Stimulated activated CD8-positive, alpha-beta memory T cell treated with anti-CD3 and anti-CD28 coated beads, Interleukin-4, amount 100 ng/mL, for 1 hour (primary cell): ENCODE measurements at places on chromosomes 2 and 18.

DNA sequence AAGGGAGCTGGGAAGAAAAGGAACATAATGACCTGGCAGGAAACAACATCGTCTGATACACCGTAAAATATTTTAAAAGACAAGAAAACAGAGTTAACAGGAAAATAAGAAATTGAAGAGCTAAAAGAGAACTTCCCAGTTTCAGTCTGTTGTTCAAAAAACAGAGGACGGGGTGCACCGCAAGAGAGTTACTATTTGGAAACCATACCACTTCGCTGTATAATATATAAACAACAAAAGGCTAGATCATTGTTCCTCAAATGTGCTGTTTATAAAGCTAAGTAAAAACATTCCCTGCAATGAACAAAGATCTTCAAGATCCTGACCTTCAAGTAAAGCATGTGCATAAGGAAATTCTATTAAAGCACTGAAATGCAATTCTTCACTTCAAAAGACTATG, 2.1 kb downstream of the PPP3R1 start:
- no peak for DNase-seq

DNA sequence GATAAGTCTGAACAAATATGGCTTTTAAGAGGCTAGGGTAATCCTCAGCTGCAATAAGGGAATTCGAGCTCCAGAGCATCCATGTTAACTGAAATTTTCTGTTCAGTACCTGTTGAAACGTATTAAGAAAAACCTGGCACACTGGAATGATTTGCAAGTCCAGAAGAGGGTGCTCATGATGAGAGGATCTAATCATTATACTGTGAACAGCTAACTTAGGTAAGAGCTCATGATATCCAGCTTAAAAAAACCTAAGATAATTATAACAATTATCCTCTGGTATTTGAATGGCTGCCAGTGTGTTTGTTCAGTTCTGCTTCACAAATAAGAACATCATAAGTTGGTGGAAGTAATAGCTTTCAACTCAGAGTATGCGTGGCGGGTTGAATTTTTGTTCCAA, 1118.3 kb upstream of the DDX18 start:
- DNase-seq = no peak

DNA sequence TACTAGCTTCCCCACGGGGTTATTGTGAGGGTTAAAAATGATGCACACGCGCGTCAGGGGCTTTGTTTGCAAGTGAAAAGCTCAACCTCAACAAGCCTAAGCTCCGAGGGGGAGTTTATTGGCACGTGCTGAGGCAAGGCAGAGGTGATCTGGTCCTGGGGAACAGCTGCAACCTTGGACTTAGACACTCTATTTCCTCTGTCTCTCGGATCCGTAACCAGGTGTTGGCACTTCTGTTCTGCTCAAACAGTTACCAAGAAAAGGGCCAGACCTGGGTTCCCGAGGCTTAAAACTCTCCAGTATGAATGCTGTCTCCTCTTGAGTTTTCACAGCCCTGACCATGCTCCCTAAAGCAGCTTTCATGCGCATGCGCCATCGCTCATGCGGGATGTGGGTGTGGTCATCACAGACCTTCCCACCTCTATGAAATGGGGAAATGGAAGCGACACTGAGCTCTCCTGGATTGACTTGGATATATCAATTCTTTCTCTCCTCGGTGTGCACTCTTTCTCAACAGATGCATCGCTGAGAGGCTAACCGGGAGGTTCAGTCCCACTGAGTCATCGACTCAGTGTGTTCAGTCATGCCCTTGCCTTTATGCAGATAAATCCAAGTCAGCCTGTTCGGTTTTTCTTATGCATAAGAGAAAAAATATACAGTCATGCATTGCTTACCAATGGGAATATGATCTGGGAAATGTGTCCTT, 19.9 kb upstream of the RAB31 start:
- no peak for DNase-seq

- DNase-seq = no peak
These were observed 47.0 kb upstream of the TTC39C start for GRCh38 chr18:23967321-23968089.

DNA sequence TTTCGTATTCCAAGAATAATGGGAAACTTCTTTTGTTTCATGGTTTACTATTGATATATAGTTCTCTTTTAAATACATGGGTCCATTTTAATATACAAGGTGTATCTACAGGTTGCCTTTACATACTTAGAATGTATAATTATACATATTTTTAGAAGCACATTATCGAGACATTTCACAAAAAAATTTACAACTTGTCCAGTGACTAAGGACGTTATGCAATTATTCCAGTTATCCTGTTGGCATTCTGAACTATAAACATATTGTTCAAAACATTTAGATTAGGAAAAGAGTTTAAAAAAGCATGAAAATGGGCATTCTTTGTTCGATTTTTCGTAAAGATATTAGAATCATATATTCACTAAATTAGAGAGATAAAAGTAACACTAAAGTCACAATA, 344.6 kb upstream of the TMEFF2 start:
- no peak for DNase-seq

DNA sequence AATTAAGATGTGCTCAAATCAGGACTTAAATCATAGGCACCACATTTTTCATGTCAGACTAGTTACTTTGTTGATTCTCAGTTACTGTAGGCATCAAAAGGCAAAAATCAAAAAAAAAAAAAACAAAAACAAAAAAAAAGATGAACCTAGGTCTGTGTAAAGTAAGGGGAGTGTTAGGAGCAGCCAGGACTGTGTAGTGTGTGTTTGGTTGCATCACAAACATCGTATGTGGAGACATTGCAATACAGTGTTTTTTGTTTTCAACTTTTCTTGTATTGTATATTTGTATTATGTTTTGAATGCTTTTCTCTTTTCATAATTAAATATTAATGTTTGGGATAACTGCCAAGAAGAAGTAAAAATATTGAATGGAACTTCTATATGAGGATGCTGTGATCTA, 82.1 kb downstream of the ACSL3 start:
- no peak for DNase-seq
